ENCODE measurements at places on chromosomes 16 and 17.

GRCh38 chr17:74361230-74362068 is at the start of gene BTBD17:
BTBD17 (minus strand) TSS chr17:74361868; CDS start chr17:74361819, 49 bp downstream.
- H3K36me3 ChIP-seq = no peaks in the 10 kb centered on the region
- no peak within 1 kb of the TSS for H3K4me3 ChIP-seq
- H3K4me1 ChIP-seq = no peaks in the 10 kb centered on the region
- DNase-seq = no peak
- H3K27ac ChIP-seq = no peak within 1 kb of the TSS

DNA sequence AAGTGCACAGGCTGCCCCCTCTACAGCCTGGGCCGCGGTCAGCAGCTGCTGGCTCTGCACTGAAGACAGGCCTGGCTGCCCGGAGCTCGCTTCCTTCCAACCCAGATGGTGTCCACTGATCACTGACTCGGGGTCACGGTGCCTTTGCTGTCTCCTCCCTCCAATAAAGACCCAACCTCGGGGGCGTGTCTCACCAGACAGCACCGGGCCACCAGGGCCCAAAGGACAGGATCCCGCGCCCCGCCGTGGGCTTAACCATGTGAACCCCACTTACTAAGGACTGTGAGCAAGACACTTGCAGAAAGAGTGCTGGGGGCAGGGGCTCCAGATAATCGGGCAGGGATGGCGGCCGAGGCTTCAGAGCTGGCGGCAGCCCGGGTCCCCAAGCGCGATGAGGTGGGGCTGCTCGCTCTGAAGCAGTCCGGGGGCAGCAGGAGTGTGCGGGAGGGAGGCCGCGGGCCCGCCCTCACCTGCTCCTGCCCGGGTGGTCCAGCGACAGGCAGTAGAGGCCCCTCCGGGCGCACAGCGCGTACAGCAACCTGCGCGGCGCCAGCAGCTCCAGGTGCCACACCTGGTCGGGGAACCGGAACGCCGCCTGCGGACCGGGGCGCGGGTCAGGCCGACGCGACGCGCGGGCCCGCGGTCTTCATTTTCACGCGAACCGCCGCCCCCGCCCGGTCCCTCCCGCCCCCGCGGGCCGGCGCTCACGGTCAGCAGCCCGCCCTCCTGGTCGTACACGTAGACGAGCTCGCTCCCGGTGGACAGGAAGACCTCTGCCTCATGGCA is 502 bp downstream of the FAAP100 start:
- no peaks in the 10 kb centered on the region for H3K27me3 ChIP-seq
- no peak for DNase-seq
- peak overlapping the region; percentile 92 for H3K27ac ChIP-seq
- H3K4me3 ChIP-seq = peak overlapping the region; percentile 98
- peaks cover 39% of the 10 kb centered on the region for H3K4me1 ChIP-seq
- H3K36me3 ChIP-seq = peaks cover 22% of the 10 kb centered on the region

GRCh38 chr16:79286646-79287423 is 313.7 kb downstream of the MAF start:
- no peaks in the 10 kb centered on the region for H3K27me3 ChIP-seq
- H3K4me1 ChIP-seq = peaks cover 9% of the 10 kb centered on the region
- DNase-seq = no peak
- peak overlapping the region; percentile 61 for H3K4me3 ChIP-seq
- H3K36me3 ChIP-seq = no peaks in the 10 kb centered on the region

GRCh38 chr17:31171701-31172100 is 76.9 kb downstream of the NF1 start:
- H3K4me1 ChIP-seq = no peaks in the 10 kb centered on the region
- no peak overlapping the region for H3K4me3 ChIP-seq
- no peak overlapping the region for H3K27ac ChIP-seq
- no peaks in the 10 kb centered on the region for H3K27me3 ChIP-seq

DNA sequence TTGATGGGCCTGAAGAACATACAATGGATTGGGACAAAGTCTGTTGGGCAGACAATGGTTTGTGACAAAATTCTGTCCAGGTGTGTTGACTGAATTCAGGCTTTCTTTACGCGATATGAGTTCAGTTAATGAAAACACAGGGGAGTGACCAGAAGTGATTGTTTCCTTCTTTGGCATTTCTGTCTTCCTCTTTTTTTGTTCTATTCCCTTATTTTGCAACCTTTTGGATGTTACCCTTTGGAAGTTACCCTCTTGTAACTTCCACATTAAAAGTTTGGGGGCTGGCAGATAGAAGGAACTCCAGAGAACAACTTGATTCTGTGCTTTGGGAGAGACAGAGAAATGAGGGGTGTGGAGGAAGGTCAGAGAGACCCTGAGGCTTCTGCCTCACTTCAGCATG is 126.7 kb downstream of the PITPNC1 start:
- H3K27ac ChIP-seq = no peak overlapping the region
- H3K4me1 ChIP-seq = no peaks in the 10 kb centered on the region
- no peaks in the 10 kb centered on the region for H3K36me3 ChIP-seq
- no peaks in the 10 kb centered on the region for H3K27me3 ChIP-seq

All from thoracic aorta (tissue), 2 donors.